Common myeloid progenitor, CD34-positive (primary cell): ENCODE measurements at places on chromosomes 16 and 17.

- DNase-seq = no peak
Measured at GRCh38 chr16:52581530-52581929, 34.6 kb upstream of the TOX3 start.

DNA sequence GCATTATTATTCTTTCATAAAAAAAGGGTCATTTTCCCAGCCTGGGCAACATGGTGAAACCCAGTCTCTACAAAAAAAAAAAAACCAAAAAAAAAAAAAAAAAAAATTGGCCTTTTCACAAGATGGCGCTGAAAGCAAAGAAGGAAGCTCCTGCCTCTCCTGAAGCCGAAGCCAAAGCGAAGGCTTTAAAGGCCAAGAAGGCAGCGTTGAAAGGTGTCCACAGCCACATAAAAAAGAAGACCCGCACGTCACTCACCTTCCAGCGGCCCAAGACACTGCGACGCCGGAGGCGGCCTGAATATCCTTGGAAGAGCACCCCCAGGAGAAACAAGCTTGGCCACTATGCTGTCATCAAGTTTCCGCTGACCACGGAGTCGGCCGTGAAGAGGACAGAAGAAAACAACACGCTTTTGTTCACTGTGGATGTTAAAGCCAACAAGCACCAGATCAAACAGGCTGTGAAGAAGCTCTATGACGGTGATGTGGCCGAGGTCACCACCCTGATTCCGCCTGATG, 4.9 kb upstream of the PGAP6 start:
- DNase-seq = no peak

DNA sequence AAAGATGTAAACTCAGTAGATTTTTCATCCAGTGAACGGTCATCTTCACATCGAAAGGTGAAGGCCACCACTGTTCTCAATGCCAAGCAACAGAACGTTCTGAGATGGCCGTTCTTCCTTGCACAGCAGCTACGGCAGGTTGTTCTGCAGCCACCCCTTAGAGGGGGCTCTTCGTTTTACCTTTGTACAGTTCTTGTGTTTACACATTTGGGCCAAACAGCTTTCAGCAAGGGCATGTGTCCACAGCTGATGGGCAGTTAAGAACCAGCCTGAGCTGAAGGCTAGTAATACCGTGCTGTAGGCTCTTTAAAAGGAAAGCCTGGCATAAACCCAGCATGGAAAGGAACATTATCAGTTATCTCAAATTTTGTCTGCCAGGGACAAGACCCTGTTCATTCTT, 15.9 kb downstream of the PLD6 start:
- no peak for DNase-seq

DNA sequence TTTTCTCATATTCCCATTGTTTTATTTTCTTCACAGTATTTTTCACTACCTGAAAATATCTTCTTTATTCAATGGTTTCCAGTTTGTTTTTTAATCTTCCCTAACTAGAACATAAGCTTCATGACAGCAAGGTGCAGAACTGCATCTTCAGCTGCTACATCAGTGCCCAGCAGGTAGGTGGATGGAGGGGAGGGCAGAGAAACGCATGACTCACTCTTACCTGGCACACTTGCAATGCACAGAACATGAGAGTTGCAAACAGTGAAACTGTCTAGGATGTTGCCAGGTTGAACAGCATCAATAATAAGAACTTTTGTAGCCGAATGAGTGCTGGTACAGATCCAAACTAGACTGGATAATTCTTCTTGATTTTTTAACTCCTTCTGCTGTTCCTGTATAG, 127.1 kb downstream of the SPAG9 start:
- DNase-seq = no peak

GRCh38 chr17:76827736-76828135, 40.5 kb upstream of the MGAT5B start:
- DNase-seq = no peak

- DNase-seq = no peak
Measured at GRCh38 chr17:81328978-81329926, 34.1 kb upstream of the SLC38A10 start.

DNA sequence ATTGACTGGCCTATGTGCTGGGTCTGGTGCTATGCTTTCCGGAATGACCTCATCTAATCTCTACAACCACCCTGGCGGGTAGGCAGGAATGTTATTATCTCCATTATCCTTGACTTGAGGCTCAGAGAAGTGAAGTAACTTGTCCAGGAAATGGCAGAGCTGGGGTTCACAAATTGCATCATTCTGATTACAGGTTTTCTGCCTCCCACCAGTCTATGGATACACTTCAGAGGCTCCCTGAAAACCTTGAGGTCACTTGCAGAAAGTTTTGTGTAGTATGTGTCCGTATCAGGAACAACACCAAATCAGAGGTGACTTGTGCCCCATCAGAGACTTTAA, 19.1 kb downstream of the NOD2 start:
- DNase-seq = no peak

GRCh38 chr16:50697881-50698767, 4.7 kb downstream of the NOD2 start:
- peak; percentile 70 for DNase-seq

DNA sequence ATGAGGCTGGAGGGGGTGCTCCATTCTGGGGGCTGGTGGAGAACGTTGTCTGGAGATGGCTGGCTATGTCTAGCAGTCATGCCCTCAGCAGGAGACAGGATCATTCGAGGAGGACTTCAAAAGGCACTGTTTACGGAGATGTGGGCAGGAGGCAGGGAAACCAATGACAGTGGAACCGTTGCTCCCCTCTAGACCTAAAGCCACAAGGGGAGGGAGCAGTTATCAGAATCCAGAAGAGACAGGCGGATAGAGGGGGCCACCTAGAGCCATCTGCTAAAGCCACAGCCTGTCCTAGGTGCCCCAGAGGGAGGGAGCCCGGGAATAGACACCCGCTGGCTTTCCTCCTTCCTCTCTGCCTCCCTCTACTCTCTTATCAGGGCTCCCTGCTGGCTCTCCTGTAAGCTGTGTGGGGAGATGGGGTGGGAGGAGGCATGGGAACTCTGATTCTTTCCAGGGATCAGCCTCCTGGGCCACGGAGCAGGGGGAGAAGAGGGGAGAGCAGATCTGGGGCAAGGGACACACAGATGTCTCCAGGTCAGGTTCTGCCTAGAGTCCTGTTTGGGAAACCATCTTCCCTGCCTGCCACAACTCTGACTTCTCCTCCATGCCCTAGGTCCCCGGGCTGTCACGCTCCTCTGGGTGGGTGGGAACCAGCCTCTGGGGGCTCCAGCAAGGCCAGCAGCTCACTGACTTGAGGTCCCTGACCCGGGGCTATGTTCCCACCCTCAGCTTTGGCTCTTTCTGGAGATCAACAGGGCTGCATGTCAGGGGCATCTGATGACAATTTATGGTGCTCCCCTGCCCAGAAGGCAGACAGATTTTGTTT, 42.3 kb downstream of the IRX3 start:
- DNase-seq = peak; percentile 30

DNA sequence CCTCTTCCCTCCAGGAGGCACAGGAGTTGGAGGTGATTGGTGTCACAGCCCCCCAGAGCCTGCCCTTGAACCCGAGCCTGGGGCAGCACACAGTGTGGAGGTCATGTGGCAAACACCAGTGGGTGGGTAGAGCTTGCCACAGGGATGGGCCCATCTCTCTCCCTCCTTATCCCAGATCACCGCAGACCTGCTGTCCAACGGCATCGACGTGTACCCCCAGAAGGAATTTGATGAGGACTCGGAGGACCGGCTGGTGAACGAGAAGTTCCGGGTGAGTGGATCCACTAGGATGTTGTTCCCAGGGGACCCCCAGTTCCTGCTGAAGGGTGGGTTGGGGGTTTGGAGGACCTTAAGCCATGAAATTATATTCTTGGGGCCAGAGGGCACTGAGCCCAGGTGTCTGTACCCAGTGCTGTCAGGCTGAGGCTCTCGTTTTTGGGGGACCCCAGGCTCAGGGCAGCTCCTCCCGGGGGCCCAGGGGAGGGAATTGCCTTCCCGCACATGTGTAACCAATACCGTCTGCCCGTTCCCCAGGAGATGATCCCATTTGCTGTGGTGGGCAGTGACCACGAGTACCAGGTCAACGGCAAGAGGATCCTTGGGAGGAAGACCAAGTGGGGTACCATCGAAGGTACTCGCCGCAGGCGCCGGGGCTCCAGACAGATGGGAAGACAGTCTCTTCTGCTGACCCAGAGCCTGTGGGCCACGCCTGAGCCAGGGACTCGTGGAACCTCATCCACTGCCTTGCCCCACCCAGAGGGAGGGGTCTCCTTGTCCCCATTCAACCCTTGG, 351.9 kb downstream of the SEC14L1 start:
- DNase-seq = no peak

DNA sequence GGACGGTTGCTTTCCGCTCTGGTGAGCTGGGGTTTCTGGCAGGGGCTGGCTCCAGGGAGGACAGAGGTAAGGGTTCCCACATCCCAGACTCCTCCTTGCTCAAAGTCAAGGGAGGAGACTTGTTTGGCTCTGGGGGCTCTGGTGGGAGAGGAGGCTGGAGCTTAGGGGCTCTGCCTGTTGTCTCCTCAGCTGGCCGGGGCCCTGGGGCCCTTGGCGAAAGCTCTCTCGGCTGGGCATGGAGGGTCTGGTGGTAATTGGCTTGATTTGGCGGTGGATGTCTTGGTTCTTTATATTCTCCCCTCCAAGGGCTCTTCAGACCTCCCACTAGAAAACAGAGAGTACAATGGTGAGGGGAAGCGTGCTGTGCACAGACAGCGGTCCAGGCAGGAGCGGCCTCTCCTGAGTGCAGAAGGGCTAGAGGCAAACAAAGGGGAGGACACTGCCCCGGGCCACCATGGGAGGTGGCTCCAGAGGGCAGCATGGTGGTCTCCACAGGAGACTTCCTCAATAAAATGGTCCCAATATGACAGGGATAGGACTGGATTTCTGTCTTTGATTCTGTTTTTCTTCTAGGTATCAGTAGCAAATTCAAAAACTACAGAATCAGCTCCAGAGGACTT, 5.7 kb upstream of the SPATA32 start:
- no peak for DNase-seq

DNA sequence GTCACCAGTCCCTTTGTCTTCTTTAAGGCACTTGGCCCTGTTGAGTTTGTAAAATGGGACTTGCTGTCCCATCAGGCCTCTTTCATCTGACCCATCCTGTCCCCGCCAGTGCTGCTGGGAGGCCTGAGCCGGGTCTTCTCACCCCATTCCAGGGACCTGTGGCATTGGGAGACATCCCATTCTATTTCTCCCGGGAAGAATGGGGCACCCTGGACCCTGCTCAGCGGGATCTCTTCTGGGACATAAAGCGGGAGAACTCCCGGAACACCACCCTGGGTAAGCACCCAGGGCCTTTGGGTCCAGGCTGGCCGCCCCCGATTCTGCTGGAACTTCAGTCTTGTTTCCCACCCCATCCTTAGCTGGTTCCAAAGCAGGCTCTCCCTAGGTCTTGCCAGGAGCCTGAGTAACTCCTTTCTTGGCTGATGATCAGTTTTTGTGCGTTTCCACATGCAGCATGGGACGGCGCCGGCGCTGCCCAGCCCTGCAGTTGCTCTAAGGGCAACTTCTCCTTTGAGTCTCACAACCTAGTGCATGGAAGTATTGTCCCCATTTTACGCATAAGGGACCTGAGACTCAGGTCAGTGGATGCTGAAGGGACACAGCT, 4.1 kb downstream of the ZNF213 start:
- DNase-seq = no peak

GRCh38 chr17:45336390-45337182, 19.8 kb upstream of the MAP3K14 start:
- DNase-seq = no peak

DNA sequence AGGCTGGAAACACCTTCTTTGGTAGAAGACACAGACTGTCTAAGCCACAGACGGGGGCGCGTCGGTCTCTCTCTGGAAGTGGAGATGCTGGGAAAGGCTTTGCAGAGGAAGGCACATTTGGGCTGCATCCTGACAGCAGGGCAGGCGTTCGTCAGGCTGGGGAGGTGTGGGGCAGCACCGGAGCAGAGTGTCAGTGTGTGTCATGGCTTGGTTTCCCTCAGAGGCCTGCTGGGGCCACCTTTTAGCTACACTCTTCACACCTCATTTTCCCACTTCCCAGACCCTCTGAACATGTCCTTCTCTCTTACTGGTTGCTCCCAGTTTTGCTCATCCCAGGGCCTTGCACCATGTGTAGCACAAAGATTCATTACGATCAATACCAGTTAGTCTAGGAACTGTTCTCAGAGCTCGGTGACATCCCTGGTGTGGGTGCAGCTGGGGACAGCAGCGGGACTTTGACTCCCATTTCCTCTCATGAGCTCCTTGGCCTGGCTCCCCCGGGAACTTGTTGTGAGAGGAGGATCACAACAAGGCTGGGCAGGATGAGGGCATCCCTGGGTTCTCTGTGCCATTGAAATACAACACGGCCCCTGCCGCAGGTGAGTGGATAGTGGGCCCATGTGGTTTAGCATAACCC, 33.1 kb downstream of the SMARCE1 start:
- no peak for DNase-seq
